ENCODE measurements at places on chromosomes 2 and 18.

- peaks cover 13% of the 10 kb centered on the region for H3K36me3 ChIP-seq
- H3K27me3 ChIP-seq: no peaks in the 10 kb centered on the region
- H3K4me1 ChIP-seq: peaks cover under 1% of the 10 kb centered on the region
- H3K27ac ChIP-seq: no peak overlapping the region
- DNase-seq: no peak
These were observed 48.8 kb downstream of the ANKMY1 start for GRCh38 chr2:240508832-240509545.

- no peaks in the 10 kb centered on the region for H3K36me3 ChIP-seq
- H3K27me3 ChIP-seq: no peaks in the 10 kb centered on the region
- no peak overlapping the region for H3K4me3 ChIP-seq
These were observed 39.3 kb downstream of the LCT start for GRCh38 chr2:135797497-135798274.

DNA sequence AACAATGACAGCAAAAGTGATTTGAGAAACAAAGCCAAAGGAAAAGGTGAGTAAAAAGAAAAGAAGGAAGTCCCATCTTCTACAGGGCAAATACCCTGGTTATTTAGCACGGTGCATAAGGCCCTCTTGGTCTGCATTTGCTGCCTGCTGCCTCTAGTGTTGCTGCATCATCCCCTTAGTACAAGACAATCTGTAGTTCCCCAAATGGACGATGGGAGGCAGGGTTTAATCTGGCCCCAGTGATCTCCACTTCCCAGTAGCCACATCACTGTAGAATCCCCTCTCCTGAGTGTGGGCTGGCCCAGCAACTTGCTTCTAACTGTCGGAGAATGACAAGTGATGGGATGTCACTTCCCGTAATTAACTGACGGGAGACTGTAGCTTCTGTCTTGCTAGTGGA is 85.1 kb downstream of the CTAGE1 start:
- no peaks in the 10 kb centered on the region for H3K36me3 ChIP-seq
- H3K4me3 ChIP-seq: no peak overlapping the region
- no peak overlapping the region for H3K27ac ChIP-seq
- H3K27me3 ChIP-seq: no peaks in the 10 kb centered on the region
- no peak for DNase-seq
- peaks cover 48% of the 10 kb centered on the region for H3K4me1 ChIP-seq

GRCh38 chr2:160338901-160339685 is 139.0 kb upstream of the ITGB6 start:
- no peaks in the 10 kb centered on the region for H3K36me3 ChIP-seq
- peaks cover 32% of the 10 kb centered on the region for H3K4me1 ChIP-seq
- peak overlapping the region; percentile 90 for H3K27ac ChIP-seq
- H3K4me3 ChIP-seq: no peak overlapping the region
- no peaks in the 10 kb centered on the region for H3K27me3 ChIP-seq
- DNase-seq: no peak

- H3K4me3 ChIP-seq: no peak overlapping the region
- H3K36me3 ChIP-seq: peaks cover 1% of the 10 kb centered on the region
- H3K4me1 ChIP-seq: peaks cover 4% of the 10 kb centered on the region
- no peak overlapping the region for H3K27ac ChIP-seq
These were observed 1435.7 kb downstream of the LRP1B start for GRCh38 chr2:140695155-140695554.

DNA sequence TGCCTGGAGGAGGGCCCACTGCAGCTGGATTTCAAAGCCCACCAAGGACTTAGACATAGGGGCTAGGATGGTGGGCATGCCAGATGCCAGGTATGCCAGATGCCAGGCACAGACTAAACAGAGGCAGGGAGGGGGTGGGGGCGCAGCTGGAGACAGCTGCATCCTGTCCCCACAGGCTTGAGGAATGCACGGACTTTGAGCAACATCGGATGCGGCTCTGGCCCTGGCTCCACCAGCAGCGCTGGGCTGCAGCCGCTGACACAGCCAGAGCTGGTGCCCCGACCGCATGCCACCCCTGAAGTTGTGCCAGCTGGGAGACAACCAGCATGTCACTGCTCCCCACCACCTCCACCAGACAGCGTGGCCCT is 39.5 kb downstream of the AQP12A start:
- H3K27me3 ChIP-seq: no peaks in the 10 kb centered on the region
- H3K36me3 ChIP-seq: peaks cover 3% of the 10 kb centered on the region
- H3K4me3 ChIP-seq: no peak overlapping the region
- no peak overlapping the region for H3K27ac ChIP-seq

- no peak overlapping the region for H3K4me3 ChIP-seq
- H3K27ac ChIP-seq: no peak overlapping the region
- no peaks in the 10 kb centered on the region for H3K36me3 ChIP-seq
- H3K4me1 ChIP-seq: peaks cover 46% of the 10 kb centered on the region
- no peaks in the 10 kb centered on the region for H3K27me3 ChIP-seq
These were observed 188.8 kb downstream of the PTPRM start for GRCh38 chr18:7755753-7756475.

GRCh38 chr18:3479978-3480509 is 30.1 kb downstream of the TGIF1 start:
- H3K27me3 ChIP-seq: no peaks in the 10 kb centered on the region
- H3K27ac ChIP-seq: no peak overlapping the region

- H3K4me3 ChIP-seq: no peak overlapping the region
- DNase-seq: no peak
- no peaks in the 10 kb centered on the region for H3K36me3 ChIP-seq
- peaks cover 14% of the 10 kb centered on the region for H3K4me1 ChIP-seq
- H3K27me3 ChIP-seq: peaks cover 3% of the 10 kb centered on the region
These were observed 3.7 kb downstream of the NEURL3 start for GRCh38 chr2:96501471-96501874.

- no peak overlapping the region for H3K4me3 ChIP-seq
- H3K27me3 ChIP-seq: peaks cover 93% of the 10 kb centered on the region
- no peaks in the 10 kb centered on the region for H3K36me3 ChIP-seq
- no peak overlapping the region for H3K27ac ChIP-seq
- no peak for DNase-seq
These were observed 7.2 kb upstream of the SALL3 start for GRCh38 chr18:78972385-78972918.

GRCh38 chr2:107932488-107932887 is 53.8 kb upstream of the SLC5A7 start:
- H3K36me3 ChIP-seq: no peaks in the 10 kb centered on the region
- H3K27me3 ChIP-seq: peaks cover 9% of the 10 kb centered on the region
- peak overlapping the region; percentile 65 for H3K27ac ChIP-seq
- DNase-seq: no peak
- no peak overlapping the region for H3K4me3 ChIP-seq

- no peak overlapping the region for H3K27ac ChIP-seq
- peaks cover 5% of the 10 kb centered on the region for H3K36me3 ChIP-seq
- H3K4me1 ChIP-seq: peaks cover 3% of the 10 kb centered on the region
These were observed 77.2 kb downstream of the NFATC1 start for GRCh38 chr18:79472946-79473345.

GRCh38 chr18:70158992-70159717 is 46.3 kb downstream of the RTTN start:
- H3K4me3 ChIP-seq: no peak overlapping the region
- H3K27ac ChIP-seq: no peak overlapping the region
- H3K36me3 ChIP-seq: peaks cover 68% of the 10 kb centered on the region
- no peaks in the 10 kb centered on the region for H3K27me3 ChIP-seq
- DNase-seq: no peak

DNA sequence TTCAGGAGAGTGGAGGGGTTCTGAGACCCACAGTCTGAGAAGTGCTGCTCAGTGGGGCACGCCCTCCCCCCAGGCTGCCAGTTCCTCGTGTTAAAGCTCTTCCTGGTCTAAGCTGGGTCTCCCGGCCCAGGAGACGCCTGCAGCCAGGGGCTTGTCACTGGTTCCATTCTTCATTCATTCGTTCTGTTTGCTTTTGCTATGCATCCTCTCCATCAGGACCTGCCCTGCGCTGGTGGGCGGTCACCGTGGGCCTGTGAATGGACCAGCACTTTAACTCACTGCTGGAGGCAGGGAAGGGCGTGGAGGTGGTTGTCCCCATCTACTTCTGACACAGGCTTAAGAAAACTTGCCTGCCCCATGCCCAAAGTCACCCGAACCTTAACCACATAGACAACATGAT is 272.8 kb upstream of the HDAC4 start:
- no peak overlapping the region for H3K4me3 ChIP-seq
- H3K27ac ChIP-seq: no peak overlapping the region
- DNase-seq: no peak
- no peaks in the 10 kb centered on the region for H3K4me1 ChIP-seq

GRCh38 chr2:137676346-137676745 is 287.9 kb upstream of the HNMT start:
- DNase-seq: no peak
- H3K4me1 ChIP-seq: peaks cover 25% of the 10 kb centered on the region
- H3K27me3 ChIP-seq: no peaks in the 10 kb centered on the region
- no peak overlapping the region for H3K4me3 ChIP-seq
- H3K36me3 ChIP-seq: no peaks in the 10 kb centered on the region

- no peak overlapping the region for H3K27ac ChIP-seq
- H3K27me3 ChIP-seq: peaks cover 24% of the 10 kb centered on the region
- no peaks in the 10 kb centered on the region for H3K36me3 ChIP-seq
- DNase-seq: no peak
These were observed 13.1 kb upstream of the MLPH start for GRCh38 chr2:237473878-237474441.

DNA sequence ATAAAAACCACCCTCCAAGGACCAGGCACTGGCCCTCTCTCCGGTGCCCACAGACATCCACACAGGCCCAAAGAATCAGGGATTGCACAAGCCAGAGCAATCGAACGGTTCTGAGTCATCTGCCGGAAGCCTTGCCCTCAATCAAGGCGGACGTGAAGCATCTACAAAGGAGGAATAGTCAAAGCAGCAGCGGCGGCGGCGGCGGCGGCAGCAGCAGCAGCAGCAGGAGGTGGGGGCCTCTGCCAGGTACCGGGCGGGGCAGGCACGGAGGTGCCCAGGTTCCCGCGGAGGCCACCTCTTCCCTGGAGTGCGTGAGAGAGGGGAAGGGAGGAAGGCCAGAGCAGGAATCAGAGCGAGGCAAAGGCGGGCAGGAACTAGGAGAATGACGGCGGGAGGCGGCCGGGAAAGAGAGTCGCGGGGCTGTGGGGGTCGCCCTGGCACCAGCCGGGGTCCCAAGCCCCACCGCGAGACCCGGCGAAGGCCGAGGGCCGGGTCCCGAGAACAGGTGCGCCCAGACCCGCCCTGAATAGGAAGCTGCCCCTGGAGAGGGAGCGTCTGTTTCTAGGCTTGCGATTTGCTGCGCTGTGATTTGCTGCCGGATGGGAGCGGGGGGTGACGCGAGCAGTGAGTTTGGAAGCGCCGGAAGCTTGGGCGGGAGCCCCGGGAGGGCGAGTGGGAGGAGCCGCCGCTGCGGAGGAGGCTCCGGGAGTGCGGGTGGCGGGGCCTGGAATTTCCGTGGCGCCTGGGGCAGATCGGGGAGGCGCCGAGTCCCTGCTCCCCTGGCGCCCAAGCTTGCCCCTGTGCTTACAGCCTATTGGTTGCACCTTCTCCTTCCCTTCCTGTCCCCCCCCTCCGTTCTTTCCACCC is at the start of gene SERPINB8:
SERPINB8 (plus strand) TSS at position 140 of the 867 bp plus-strand sequence. CDS start 8,228 bp downstream, outside the sequence.
- H3K27ac ChIP-seq: peak within 1 kb of the TSS; percentile 98
- no peaks in the 10 kb centered on the region for H3K36me3 ChIP-seq
- DNase-seq: peak; percentile 84
- peaks cover 28% of the 10 kb centered on the region for H3K4me1 ChIP-seq

DNA sequence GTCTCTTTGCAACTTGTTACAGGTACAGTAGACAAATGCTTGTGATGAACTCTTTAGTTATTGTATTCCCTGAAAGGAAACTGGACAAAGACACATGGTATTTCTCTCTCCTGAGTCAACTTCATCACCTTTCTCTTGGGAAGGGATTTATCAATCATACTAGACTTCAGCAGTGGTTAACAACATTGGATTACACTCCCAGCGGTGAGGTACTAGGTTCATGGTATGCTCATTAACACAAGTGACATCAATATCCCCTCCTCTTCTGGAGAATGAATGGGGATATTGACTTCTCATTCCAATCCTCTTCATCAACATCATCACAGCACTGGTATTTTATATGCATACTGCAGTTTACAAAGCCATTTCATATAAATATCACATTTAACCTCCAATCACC is 574.6 kb downstream of the ERBB4 start:
- no peak for DNase-seq
- H3K4me3 ChIP-seq: no peak overlapping the region
- peaks cover 9% of the 10 kb centered on the region for H3K4me1 ChIP-seq
- H3K27me3 ChIP-seq: no peaks in the 10 kb centered on the region
- no peak overlapping the region for H3K27ac ChIP-seq

GRCh38 chr18:76573325-76574025 is 78.4 kb upstream of the ZNF516 start:
- H3K4me1 ChIP-seq: peaks cover 2% of the 10 kb centered on the region
- H3K27ac ChIP-seq: no peak overlapping the region
- no peak for DNase-seq
- no peaks in the 10 kb centered on the region for H3K27me3 ChIP-seq
- H3K4me3 ChIP-seq: no peak overlapping the region

DNA sequence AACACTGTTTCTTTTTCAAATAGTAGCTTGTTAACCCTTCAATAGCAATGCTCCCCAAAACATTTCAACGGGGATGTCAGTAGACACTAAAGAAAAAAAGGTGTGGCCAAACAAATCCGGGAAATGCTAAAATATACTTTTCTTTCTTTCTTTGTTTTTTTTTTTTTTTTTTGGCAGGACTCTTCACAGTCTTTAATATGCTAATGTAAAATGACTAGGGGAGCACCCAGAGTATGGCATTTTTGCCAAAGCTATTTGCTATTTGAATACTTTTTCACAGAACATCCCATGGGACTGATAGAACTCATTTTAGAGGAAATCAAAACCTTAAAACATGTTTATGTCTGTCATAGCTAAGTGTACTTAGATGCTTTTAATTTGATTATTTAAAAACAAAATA is 32.1 kb downstream of the ATF2 start:
- peaks cover 7% of the 10 kb centered on the region for H3K4me1 ChIP-seq
- peaks cover 23% of the 10 kb centered on the region for H3K36me3 ChIP-seq
- H3K27me3 ChIP-seq: no peaks in the 10 kb centered on the region
- H3K27ac ChIP-seq: no peak overlapping the region
- DNase-seq: no peak

DNA sequence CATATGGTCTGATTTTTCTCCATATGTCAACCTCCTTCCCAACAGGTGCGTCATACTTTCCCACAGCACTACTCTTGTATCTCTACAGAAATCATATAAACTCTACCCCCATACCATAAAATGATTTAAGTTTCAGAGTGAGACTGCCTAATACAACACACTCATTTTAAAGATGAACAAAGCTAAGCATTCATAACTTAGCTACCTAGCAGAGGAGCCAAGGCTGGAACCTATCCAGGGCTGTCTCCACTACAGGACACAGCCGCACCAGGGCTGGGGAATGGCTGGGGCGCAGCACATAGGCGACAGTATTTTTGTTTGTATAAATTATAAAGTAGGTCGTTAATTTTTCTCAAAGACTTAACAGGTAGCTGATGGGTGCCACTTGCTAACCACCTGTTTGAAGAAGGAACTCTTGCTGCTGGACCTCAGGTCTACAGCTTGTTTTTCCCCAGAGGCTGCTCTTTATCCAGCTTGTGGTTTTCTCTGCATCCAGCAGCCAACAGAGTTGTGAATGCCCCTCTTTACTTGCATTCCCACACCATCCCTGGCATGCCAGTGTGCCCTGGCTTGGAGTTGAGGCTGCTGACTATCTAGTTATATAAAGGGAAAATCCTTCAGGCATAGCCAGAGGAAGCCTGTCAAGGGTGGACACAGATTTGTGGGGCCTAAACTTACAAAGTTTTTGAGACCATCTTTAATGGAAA is 62.0 kb downstream of the HNRNPLL start:
- H3K4me1 ChIP-seq: peaks cover 45% of the 10 kb centered on the region
- no peak for DNase-seq
- no peak overlapping the region for H3K4me3 ChIP-seq
- no peak overlapping the region for H3K27ac ChIP-seq
